ENCODE measurements at places on chromosomes 16 and 17.

- no peak for DNase-seq
These were observed 412 bp downstream of the FKBP10 start for GRCh38 chr17:41813152-41813680.

GRCh38 chr16:31386157-31386984 lies 6.8 kb upstream of the ITGAD start:
- DNase-seq, result no peak

- DNase-seq, result no peak
These were observed 34.2 kb downstream of the RMI2 start for GRCh38 chr16:11379420-11379819.

DNA sequence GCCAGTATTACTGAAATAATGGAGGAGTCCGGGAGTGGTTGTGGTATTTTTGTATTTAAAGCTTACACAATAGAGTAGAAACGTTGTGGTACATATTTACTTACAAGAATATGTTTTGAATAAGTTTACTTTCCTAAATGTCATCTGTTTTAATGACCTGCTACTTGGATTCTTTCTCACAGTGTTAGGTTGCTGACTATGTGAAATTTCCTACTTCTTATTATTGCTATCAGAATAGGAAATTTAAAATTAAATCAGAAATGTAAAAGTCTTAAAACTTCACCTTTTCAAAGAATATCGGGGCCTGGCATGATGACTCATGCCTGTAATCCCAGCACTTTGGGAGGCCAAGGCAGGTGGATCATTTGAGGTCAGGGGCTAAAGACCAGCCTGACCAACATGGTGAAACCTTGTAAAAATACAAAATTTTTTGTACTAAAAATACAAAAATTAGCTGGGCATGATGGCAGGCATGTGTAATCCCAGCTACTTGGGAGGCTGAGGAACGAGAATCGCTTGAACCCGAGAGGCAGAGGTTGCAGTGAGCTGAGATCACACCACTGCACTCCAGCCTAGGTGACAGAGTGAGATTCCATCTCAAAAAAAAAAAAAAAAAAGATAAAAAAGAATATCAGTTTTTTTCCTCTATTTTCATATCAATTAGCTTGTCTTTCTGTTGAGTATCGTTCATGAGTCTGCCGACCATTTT lies 77.8 kb downstream of the VMP1 start:
- no peak for DNase-seq

GRCh38 chr17:17815436-17816200 lies 21.2 kb downstream of the SREBF1 start:
- DNase-seq, result no peak

- DNase-seq, result no peak
These were observed 524.9 kb downstream of the WWOX start for GRCh38 chr16:78624366-78624765.

DNA sequence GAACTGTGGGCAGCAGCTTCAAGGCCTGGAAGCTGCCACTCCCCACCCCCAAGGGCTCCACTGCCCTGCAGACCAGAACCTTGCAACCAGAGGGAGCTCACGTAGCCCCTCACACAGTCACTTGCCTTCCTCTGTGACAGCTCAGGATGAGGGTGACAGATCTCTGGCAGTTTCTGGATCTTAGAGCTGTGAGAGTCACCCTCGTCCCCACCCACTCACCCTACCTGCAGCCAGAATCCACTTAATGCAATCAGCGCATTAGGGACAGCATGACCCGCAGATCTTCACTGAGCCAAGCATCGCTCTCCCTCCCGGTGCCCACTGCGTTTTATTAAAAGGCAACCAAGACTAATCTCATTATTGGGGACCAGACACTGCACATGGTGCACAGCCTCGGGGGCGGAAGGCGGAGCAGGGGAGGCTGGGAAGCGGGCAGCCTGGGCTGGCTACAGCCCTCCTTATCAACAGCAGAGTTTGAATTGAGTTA lies 3.5 kb downstream of the CYB561 start:
- DNase-seq, result no peak

- DNase-seq, result no peak
These were observed 16.6 kb upstream of the SLC5A11 start for GRCh38 chr16:24829153-24829552.

DNA sequence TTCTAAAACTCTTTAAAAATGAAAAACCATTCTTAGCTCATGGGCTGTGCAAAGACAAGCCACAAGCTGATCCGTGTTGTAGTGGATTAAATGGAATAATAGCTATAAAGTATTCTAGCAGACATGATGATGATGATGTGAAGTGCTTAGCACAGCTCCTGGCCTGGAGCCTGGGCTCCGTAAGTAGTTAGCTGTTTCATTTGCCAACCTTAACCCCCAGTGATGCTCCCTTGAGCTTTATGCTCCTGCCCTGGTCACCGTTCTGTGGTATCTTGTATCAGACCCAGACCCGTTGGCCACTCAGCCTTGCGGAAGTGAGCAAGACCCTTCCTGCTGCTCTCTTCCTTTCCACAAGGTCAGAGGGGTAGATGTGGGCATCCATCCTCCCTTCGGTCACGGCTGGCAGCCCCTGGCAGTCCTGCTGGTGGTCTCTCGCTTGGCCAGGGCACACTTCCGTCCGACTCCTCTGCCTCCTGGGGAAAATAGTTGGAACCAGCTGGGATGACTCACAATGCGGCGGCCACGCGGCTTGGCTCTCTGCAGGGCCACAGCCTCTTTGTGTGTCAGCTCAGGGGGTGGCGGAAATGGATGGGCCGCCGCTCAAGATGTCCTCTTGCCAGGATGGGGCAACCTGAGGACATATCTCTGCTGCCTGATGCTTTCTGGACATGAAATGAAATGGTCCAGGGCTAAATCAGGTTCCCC lies 79.1 kb downstream of the GPR139 start:
- no peak for DNase-seq

DNA sequence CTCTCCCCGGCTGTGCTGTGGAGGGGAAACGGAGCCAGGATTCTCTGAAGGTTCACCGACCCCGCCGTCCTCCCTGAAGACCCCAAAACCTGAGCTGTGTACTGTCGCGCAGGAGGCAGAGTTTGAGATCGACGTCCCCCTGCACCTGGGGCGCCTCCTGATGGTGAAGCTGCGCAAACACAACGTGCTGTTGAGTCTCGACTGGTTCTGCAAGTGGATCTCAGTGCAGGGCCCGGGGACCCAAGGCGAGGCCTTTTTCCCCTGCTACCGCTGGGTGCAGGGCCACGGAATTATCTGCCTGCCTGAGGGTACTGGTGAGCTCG lies 62.6 kb upstream of the TEKT1 start:
- DNase-seq, result no peak

DNA sequence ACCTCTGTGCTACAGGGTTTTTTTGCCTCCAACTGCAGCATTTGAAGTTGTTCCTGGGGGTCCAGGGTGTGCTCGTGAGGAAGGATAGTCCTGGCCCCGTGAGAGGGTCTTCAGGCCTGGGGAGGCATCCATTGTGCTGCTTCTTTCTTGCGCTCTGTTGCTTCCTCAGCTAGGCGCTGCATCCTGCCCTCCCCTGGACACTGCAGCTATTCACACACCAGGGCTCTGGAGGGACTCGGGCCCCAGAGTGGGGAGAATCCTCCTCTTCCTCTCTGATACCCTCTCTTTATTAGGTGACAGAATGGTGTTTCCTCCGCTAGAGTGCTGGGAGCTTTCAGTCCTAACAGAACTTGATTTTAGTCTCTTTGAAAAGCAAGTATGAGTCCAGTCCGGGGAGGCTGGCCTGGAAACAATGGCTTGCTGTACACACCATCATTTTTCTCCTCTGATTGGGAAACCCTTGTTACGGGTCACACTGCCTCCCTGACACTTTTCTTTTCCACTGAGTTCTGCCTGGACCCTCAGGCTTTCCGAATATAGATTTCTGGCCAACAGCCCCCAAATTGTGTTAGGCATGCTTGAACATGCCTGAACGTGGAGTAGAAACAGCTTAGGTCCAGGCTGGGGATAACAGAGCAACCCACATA lies 81.4 kb upstream of the ELAC2 start:
- no peak for DNase-seq

GRCh38 chr17:82400206-82400605 lies 17.9 kb upstream of the HEXD start:
- no peak for DNase-seq

DNA sequence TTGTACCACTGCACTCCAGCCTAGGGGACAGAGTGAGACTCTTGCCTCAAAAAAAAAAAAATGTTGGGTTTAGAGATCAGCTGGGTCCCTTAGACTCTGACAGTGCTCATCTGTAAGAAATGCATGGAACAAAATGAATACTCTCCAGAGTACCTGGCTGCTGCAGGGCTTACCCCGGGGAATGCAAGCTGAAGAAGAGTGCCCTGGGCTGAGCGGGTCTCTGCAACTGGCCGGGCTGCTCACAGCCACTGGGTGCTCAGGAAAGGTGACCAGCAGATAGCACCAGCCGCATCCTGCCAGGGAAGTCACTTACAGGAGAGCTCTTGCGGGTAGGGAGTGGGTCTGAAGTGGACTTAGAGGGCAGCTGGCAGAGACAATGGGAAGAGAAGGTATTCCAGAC lies 82.1 kb downstream of the GAS7 start:
- no peak for DNase-seq

GRCh38 chr17:39606434-39607056 lies 1.2 kb downstream of the NEUROD2 start:
- DNase-seq, result no peak

Measured in activated naive CD4-positive, alpha-beta T cell (primary cell).